ENCODE measurements at places on chromosomes 13 and 19. TPM values are rescaled to one million over a fixed set of nuclear protein-coding genes. Genes with fewer than 3 reads are reported as not detected.

- no peaks in the 10 kb centered on the region for H3K36me3 ChIP-seq
- no peak overlapping the region for H3K4me3 ChIP-seq
- H3K27ac ChIP-seq = no peak overlapping the region
- peaks cover 13% of the 10 kb centered on the region for H3K4me1 ChIP-seq
Observed at GRCh38 chr19:46828484-46828883, 22.2 kb downstream of the AP2S1 start.

DNA sequence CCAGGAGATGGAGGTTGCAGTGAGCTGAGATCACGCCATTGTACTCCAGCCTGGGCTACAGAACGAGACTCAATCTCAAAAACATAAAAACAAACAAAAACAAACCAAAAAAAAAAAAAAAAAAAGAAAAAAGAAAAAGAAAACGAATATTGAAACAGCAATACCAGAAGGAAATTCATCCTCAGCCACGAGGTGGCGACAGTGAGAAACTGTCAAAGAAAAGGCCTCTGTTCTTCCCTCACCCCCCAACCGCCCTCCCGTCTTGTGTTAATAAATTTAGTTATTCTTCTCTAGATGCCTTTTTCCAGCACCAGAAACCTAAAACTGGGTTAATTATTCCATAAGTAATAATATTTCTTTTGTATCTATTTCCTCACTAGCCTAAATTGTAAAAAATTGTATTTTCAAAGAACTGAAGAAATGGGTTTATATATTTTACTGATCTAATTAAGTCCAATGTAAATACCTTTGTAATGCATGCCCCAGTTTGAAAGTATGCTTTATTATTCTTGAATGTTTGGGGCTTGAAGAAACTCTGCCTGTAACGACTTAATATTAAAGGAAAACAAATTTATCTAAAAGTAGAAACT, 38.6 kb downstream of the LIG4 start:
- H3K27ac ChIP-seq = no peak overlapping the region
- peaks cover 11% of the 10 kb centered on the region for H3K36me3 ChIP-seq
- H3K4me1 ChIP-seq = no peaks in the 10 kb centered on the region
- H3K4me3 ChIP-seq = no peak overlapping the region
- no peak for DNase-seq

- H3K36me3 ChIP-seq = no peaks in the 10 kb centered on the region
- no peaks in the 10 kb centered on the region for H3K27me3 ChIP-seq
- H3K4me1 ChIP-seq = no peaks in the 10 kb centered on the region
- H3K27ac ChIP-seq = no peak overlapping the region
Observed at GRCh38 chr13:73040484-73040883, 18.3 kb upstream of the KLF5 start.

GRCh38 chr13:33008946-33009722, 7.1 kb upstream of the KL start:
- no peak overlapping the region for H3K27ac ChIP-seq
- H3K4me1 ChIP-seq = no peaks in the 10 kb centered on the region
- H3K36me3 ChIP-seq = peaks cover 25% of the 10 kb centered on the region
- H3K4me3 ChIP-seq = no peak overlapping the region

GRCh38 chr13:38821770-38822551, 135.1 kb downstream of the FREM2 start:
- H3K4me1 ChIP-seq = no peaks in the 10 kb centered on the region
- peaks cover 4% of the 10 kb centered on the region for H3K36me3 ChIP-seq
- H3K27me3 ChIP-seq = no peaks in the 10 kb centered on the region
- no peak overlapping the region for H3K4me3 ChIP-seq

DNA sequence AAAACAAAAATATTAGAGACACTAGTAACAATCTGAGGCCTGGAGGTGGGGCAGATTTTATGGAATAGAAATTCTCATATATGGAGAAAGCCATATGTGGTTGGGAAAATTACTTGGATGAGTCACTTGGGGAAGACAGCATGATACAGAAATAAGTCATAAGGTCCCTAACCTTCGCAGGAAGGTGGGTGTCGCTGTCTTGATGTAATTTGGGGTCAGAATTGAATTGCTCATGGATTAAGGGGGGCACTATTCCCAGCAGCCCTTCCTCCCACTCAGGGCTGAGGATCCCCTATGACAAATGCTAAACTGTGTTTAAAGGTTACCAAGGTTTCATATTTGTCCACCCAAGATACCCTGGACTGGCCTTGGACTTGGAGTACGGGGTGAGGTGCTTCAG, 5.0 kb downstream of the RDH8 start:
- H3K4me3 ChIP-seq = no peak overlapping the region
- H3K27me3 ChIP-seq = peaks cover 11% of the 10 kb centered on the region
- no peak for DNase-seq
- no peaks in the 10 kb centered on the region for H3K36me3 ChIP-seq
- no peaks in the 10 kb centered on the region for H3K4me1 ChIP-seq

DNA sequence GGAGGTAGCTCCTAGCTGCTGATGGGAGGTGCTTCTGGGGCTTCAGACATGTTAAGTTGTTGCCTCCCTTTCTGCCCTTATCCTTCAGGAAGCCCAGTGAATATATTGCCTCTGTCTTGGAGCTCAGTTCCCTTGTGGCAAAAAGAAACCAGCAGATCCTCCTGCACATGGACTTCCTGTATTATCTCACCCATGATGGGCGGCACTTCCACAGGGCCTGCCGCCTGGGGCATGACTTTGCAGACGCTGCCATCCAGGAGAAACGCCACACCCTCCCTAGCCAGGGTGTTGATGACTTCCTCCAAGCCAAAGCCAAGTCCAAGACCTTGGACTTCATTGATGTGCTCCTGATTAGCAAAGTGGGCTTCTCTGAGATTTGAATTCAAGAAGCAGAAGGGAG, 6.0 kb upstream of the CYP4F12 start:
- H3K36me3 ChIP-seq = no peaks in the 10 kb centered on the region
- H3K27ac ChIP-seq = no peak overlapping the region
- peaks cover 16% of the 10 kb centered on the region for H3K27me3 ChIP-seq
- H3K4me3 ChIP-seq = no peak overlapping the region

DNA sequence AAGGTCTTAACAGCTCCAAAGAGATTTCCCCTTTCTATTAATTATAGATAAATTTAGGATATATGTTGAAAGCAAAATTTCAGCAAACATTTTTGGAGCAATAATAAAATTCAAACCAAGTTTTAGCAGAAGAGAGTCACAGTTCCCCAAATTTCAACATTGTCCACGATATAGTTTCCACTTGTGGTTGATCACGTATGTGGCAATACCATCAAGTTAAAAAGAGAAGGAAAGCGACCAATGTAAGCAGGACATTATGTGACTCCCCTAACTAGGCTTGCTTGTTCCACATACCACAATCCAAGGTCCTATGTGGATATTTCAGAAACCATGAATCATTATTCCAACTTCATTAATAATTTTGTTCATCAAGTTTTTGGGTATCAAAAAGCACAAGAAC, 52.8 kb downstream of the ELF1 start:
- H3K4me1 ChIP-seq = peaks cover 51% of the 10 kb centered on the region
- no peaks in the 10 kb centered on the region for H3K27me3 ChIP-seq
- peak overlapping the region; percentile 87 for H3K27ac ChIP-seq
- DNase-seq = no peak
- no peaks in the 10 kb centered on the region for H3K36me3 ChIP-seq

DNA sequence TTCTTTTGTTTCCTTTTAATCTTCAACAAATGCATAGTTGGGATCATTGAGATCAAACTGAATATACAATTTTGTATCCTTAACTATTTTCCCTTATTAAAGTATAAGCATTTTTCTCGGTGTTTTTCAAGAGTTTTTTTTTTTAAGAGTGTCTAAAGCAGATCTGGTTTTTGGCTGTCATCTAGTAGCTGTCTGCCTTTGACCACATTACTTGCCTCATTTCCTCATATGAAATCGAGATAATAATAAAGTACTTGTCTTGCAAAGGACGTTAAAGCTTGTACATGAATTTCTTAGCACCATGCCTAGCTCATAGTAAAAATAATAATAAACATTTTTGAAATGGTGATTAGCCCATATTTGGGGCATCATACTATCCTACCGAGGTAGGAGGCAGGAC, 121.2 kb downstream of the PDS5B start:
- peaks cover 21% of the 10 kb centered on the region for H3K36me3 ChIP-seq
- no peak overlapping the region for H3K27ac ChIP-seq
- H3K27me3 ChIP-seq = no peaks in the 10 kb centered on the region
- no peak for DNase-seq

DNA sequence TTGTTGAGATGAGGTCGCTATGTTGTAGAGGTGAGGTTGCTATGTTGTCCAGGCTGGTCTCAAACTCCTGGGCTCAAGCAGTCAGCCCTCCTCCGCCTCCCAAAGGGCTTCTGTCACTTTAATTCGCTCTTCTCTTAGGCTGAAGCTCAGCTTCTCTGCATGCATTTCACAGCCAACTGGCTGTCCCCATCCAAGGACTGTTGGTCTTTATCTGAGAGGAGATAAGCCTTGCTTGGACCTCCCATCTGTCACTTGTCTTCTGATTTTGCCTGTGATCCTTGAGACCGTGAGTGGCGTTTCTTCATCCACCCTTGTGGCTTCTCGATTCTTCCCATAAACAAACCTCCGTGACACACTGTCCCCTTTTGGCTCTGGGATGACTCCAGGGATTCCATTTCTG, 24.4 kb downstream of the CERS1 start:
- no peak overlapping the region for H3K27ac ChIP-seq
- DNase-seq = no peak
- H3K36me3 ChIP-seq = no peaks in the 10 kb centered on the region
- peaks cover 5% of the 10 kb centered on the region for H3K4me1 ChIP-seq
- no peak overlapping the region for H3K4me3 ChIP-seq

DNA sequence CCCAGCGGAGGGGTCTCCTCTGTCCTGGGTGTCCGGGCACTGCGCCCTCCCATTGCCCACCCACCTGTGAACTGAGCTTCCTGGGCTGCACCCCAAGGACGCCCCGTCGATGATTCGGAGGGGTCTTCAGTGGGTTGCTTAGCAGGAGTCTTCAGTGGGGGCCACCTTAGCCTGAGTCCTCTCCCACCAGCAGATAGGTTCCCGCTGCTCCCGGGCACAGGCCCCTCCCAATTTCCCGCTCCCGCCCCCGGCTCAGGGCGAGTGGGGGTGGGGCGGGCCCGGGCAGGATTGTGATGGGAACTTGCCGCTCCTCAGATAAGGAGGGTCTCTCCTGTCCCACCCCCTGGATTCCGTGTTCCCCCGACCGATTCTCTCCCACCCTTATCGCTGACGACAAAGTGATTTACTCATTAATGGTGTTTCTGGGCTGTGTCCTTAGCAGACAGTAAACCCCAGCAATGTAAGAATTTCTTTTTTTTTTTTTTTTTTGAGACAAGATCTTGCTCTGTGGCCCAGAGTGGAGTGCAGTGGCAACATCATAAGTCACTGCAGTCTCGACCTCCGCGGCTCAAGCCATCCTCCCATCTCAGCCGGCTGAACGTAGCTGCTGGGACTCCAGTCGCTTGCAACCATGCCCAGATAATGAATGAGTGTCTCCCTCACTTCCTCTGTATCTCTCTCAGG, 655 bp upstream of the S1PR5 start:
- peak overlapping the region; percentile 64 for H3K27ac ChIP-seq
- H3K4me3 ChIP-seq = peak overlapping the region; percentile 82
- peaks cover 8% of the 10 kb centered on the region for H3K36me3 ChIP-seq

DNA sequence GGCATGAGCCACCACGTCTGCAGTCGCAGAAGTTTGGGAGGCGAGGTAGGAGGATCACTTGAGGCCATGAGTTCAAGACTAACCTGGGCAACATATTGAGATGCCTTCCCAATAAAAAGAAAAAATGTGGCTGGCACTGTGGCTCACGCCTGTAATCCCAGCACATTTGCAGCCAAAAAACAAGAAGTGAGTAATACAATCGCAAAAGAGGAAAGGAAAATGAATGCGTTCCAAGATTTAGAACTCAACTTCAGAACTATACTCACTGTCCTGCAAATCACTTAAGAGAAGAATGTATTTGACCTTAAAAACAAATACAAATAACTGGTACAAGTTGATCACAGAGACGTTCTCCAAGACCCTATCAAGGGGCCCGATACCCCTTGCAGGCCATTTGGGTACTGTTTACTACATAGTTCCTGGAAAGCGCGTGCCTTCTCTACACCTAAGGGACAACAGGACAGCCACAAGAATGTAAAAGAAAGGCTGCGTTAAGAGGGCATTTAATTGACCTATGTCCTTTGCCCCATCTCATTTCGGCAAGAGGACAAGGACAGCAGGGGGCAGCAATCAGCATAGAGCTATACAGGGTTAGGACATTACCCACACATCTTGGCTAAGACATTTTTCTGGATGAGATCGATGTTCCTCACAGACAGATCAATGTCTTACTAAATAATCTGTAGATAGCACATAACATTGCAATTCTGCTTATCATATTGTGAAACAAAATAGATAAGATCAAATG, 41.3 kb downstream of the FLT3 start:
- peaks cover 20% of the 10 kb centered on the region for H3K27me3 ChIP-seq
- H3K36me3 ChIP-seq = no peaks in the 10 kb centered on the region
- no peak overlapping the region for H3K27ac ChIP-seq
- no peak for DNase-seq
- H3K4me1 ChIP-seq = peaks cover 15% of the 10 kb centered on the region
- no peak overlapping the region for H3K4me3 ChIP-seq

GRCh38 chr13:46387064-46387851, at the start of gene RUBCNL:
Gene RUBCNL, minus strand, starts transcription at chr13:46387252. Its CDS starts 14,777 bp downstream, at chr13:46372475.
- no peak within 1 kb of the TSS for H3K27ac ChIP-seq
- H3K4me3 ChIP-seq = peak within 1 kb of the TSS; percentile 77
- H3K27me3 ChIP-seq = peaks cover 25% of the 10 kb centered on the region
- no peak for DNase-seq
- H3K36me3 ChIP-seq = peaks cover 4% of the 10 kb centered on the region
- peaks cover 15% of the 10 kb centered on the region for H3K4me1 ChIP-seq

DNA sequence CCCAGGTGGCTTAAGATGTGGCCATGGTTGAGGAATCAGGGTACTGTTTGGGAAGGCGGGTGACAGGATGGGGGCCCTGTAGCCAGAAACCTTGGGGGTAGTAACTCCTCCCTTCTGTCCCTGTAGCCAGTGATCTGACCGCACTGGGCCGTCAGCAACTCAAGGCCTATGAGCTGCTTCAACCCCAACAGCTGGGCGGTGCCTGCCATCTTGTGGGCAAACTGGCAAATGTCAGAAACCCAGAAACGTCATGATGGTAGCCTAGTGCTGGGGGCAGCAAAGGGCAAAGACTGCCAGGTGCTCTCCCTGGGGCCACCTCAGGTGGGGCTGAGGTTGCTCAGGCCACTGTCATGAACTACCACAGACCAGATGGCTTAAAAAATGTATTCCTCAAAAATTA, 3.5 kb downstream of the COPE start:
- no peaks in the 10 kb centered on the region for H3K36me3 ChIP-seq
- H3K27ac ChIP-seq = no peak overlapping the region
- H3K4me1 ChIP-seq = peaks cover 38% of the 10 kb centered on the region
- H3K4me3 ChIP-seq = no peak overlapping the region
- no peaks in the 10 kb centered on the region for H3K27me3 ChIP-seq

Gene SOX21
- total RNA-seq = not detected

Gene ELSPBP1
- not detected for total RNA-seq

Gene CLIP3
- total RNA-seq = 0.76 TPM

Gene ZNF844
- total RNA-seq = 4.1 TPM

Gene SGCG
- total RNA-seq = not detected

Gene ARHGAP45
- total RNA-seq = 338 TPM

Gene TEX101
- total RNA-seq = not detected

Gene IGFL2
- total RNA-seq = not detected

Gene TLE6
- total RNA-seq = 1.8 TPM

Gene PRX
- total RNA-seq = 0.78 TPM

Gene ADGRE1
- 1.00 TPM for total RNA-seq

All from natural killer cell treated with Interleukin-12 subunit alpha and Interleukin-12 subunit beta and Interleukin-15 and Interleukin-18, amount 100 ng/mL, for 72 hours (primary cell).